ENCODE measurements at places on chromosomes 5 and 9. TPM values are rescaled to one million over a fixed set of nuclear protein-coding genes. Genes with fewer than 3 reads are reported as not detected.
A peak's percentile ranks its signal among the peaks of the same experiment; 100 is the strongest.

DNA sequence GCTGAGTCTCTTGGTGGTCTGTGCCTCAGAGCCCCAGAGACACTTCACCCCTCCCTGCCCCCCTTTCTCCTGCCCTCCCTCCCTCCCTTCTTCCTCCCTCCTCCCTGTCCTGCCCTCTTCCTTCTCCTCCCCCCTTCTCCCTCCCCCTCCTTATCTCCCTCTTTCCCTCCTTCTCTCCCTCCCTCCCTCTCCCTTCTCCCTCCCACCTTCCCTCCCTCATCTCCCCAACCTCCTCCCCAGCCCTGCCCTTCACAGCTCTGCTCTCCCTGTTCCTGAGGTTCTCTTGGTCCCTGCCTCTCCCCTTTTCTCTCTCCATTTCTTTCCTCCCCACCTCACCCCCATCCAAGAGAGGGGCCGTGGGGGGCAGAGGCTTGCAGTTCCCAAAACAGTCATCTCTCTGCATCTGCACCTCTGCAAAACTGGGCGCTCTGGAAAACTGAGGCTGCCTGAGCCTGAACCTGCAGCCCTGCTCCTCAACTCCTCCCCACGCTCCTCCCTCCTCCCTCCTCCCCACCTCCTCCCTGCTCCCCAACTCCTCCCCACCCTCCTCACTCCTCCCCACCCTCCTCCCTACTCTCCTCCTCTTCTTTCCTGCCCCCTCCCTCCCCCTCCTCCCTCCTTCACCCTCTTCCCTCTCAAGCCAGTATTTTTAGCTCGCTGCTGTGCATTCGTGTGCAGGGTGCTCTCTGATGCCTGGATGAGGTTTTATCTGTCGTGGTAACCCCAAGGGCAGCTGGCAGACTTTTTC lies 219.1 kb downstream of the C9orf50 start:
- peaks cover 15% of the 10 kb centered on the region for H3K4me1 ChIP-seq
- no peak overlapping the region for H3K27ac ChIP-seq
- H3K36me3 ChIP-seq, result no peaks in the 10 kb centered on the region
- no peak overlapping the region for H3K4me3 ChIP-seq

DNA sequence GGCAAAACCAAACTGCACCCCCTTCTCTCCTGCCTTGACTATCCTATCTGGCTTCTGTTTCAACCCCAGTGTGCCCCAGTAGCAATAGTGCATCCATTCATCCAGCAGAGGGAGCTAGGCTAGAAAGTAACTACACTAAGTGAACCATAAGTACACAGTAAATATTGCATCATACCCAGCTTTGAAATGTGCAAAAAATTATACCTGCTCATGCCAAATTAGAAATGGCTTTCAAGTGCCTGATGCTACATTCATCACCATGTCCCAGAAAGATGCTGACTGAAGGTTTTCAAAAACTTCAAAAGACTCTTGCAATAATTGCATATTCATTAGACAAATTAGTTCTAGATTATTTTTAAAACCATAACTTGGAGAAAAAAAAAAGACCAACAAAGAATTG lies 153.5 kb downstream of the PRELID2 start:
- no peaks in the 10 kb centered on the region for H3K36me3 ChIP-seq
- H3K4me3 ChIP-seq, result no peak overlapping the region
- H3K27me3 ChIP-seq, result no peaks in the 10 kb centered on the region
- peak; percentile 57 for DNase-seq
- no peak overlapping the region for H3K27ac ChIP-seq

- H3K27ac ChIP-seq, result no peak overlapping the region
- no peaks in the 10 kb centered on the region for H3K27me3 ChIP-seq
- no peaks in the 10 kb centered on the region for H3K36me3 ChIP-seq
- DNase-seq, result no peak
Measured at GRCh38 chr5:123483446-123484077, 28.4 kb upstream of the CSNK1G3 start.

- H3K4me3 ChIP-seq, result no peak overlapping the region
- no peak overlapping the region for H3K27ac ChIP-seq
- H3K36me3 ChIP-seq, result no peaks in the 10 kb centered on the region
- no peaks in the 10 kb centered on the region for H3K4me1 ChIP-seq
- no peak for DNase-seq
Measured at GRCh38 chr5:3153906-3154305, 402.4 kb upstream of the IRX2 start.

GRCh38 chr9:130310456-130310855 lies 44.9 kb downstream of the HMCN2 start:
- H3K36me3 ChIP-seq, result no peaks in the 10 kb centered on the region
- H3K27ac ChIP-seq, result no peak overlapping the region
- H3K27me3 ChIP-seq, result peaks cover 5% of the 10 kb centered on the region
- H3K4me3 ChIP-seq, result no peak overlapping the region
- DNase-seq, result no peak
- H3K4me1 ChIP-seq, result no peaks in the 10 kb centered on the region

GRCh38 chr9:7212101-7212500 lies 454.3 kb downstream of the KDM4C start:
- no peaks in the 10 kb centered on the region for H3K27me3 ChIP-seq
- no peak overlapping the region for H3K4me3 ChIP-seq
- peak; percentile 12 for DNase-seq
- no peak overlapping the region for H3K27ac ChIP-seq

DNA sequence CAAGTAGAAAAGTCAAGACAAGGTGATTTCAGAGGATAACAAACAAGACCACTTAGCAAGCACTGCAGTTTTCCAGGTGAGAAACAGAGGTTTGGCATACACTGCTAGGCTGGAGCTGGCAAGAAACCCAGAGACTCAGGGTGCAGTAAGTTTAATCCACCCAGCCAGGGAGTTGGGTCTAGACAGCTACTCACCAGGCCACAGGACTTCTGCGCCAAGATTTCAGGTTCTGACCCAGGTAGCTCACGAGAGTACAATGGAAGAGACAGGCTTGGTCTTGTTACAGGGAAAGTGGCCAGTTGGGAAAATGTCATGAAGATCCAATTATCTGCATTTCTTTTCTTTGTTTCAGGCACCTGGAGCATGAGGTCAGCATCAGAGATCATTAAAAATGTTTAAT lies 9.8 kb downstream of the SMIM23 start:
- H3K4me1 ChIP-seq, result no peaks in the 10 kb centered on the region
- H3K36me3 ChIP-seq, result no peaks in the 10 kb centered on the region
- DNase-seq, result no peak
- H3K27me3 ChIP-seq, result no peaks in the 10 kb centered on the region
- H3K27ac ChIP-seq, result no peak overlapping the region
- H3K4me3 ChIP-seq, result no peak overlapping the region

- peaks cover 7% of the 10 kb centered on the region for H3K4me1 ChIP-seq
- no peaks in the 10 kb centered on the region for H3K36me3 ChIP-seq
- H3K27ac ChIP-seq, result no peak overlapping the region
- DNase-seq, result no peak
- H3K4me3 ChIP-seq, result no peak overlapping the region
- H3K27me3 ChIP-seq, result peaks cover 18% of the 10 kb centered on the region
Measured at GRCh38 chr9:34507556-34507955, 15.2 kb downstream of the ENHO start.

DNA sequence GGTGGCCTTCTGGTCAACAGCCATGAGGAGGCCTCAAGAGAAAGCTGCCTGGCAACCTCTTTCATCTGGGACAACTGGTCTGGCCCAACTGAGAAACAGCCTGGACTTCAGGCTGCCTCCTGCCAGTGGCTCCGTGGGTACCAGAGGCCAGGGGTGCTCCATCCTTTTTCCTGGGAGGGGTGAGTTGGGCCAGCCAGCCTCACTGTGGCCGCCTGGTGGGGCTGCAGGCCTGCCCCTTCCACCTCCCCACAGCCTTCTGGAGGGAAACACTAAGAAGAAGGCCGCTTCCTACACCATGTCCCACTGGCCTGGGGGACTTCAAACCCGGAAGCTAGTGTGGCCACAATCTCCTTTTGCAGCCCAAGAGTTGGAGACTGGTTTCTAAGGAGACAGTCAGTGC lies 13.8 kb upstream of the NKD2 start:
- no peaks in the 10 kb centered on the region for H3K4me1 ChIP-seq
- no peak overlapping the region for H3K4me3 ChIP-seq
- no peak for DNase-seq
- H3K27ac ChIP-seq, result no peak overlapping the region
- H3K27me3 ChIP-seq, result peaks cover 48% of the 10 kb centered on the region

GRCh38 chr5:160694896-160695295 lies 157.1 kb downstream of the ATP10B start:
- no peak for DNase-seq
- no peaks in the 10 kb centered on the region for H3K36me3 ChIP-seq
- H3K27ac ChIP-seq, result no peak overlapping the region
- no peaks in the 10 kb centered on the region for H3K27me3 ChIP-seq

DNA sequence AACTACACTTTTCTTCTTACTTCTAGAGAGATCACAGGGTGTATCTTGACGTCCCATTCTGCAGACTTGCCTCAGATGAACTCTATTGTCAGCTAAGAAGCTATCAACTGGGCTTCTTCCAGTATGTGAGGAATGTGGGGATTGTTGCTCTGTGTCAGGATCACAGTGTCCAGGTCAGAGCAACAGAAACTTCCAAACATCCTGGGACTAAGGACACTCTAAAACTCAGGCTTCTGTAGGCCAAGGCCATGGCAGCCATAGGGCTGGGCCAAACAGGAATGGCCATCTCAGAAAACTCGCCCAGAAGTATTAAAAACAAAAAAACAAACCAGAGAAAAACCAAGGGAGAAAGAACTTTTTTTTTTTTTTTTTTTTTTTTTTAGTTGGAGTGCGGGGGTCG lies 210.0 kb upstream of the CLINT1 start:
- H3K36me3 ChIP-seq, result no peaks in the 10 kb centered on the region
- DNase-seq, result no peak
- no peaks in the 10 kb centered on the region for H3K4me1 ChIP-seq
- H3K27me3 ChIP-seq, result peaks cover 2% of the 10 kb centered on the region
- no peak overlapping the region for H3K4me3 ChIP-seq

DNA sequence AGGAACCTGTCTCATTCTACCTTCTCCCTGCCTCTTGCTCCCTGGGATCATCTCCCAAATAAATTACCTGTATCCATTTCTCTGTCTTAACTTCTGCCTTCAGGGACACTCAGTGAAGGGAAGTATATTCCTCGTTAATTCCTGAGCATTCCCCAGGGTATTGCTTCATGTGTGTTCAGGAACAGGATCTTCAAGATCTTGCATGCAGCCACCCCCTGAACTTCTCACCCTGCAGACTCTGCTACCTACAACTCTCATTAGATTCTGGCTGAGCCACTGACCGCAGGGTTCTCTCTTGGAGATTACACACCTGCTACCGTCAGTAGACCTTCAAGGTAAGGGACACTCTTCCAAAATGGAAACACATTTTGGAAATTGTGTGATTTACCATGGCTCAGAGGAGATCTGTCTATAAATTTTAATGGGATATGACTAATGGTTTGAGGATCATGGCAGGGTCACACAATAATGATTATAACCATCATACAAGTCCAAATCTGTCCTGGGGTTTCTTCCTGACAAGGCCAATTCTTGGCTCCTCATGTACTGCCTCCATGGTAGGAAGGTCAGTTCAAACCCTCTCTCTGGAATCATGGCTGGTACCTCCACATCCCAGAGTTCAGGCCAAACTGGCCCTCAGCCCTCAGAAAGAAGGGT lies 38.9 kb upstream of the UGCG start:
- H3K27me3 ChIP-seq, result no peaks in the 10 kb centered on the region
- no peaks in the 10 kb centered on the region for H3K4me1 ChIP-seq
- no peaks in the 10 kb centered on the region for H3K36me3 ChIP-seq
- no peak overlapping the region for H3K4me3 ChIP-seq

DNA sequence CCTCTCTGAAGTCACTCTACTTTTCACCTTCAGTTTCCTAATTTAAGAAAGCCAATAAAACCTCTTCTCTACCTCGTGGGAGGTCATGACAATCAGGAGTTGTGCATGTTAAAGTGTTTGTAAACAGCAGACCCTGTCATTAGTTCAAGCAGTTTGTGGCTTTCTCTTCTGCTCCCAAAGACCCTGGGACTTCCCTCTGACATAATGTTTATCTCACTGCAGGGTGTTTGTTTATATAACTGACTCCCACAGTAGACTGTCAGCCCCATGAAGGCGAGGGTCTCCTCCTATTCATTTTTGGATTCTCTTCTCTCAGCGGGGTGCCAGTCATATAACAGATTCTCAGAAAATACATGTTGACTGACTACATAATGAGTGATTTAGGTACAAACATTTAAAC lies 360.0 kb upstream of the ZNF462 start:
- no peak overlapping the region for H3K27ac ChIP-seq
- no peak for DNase-seq
- H3K4me1 ChIP-seq, result no peaks in the 10 kb centered on the region
- H3K27me3 ChIP-seq, result no peaks in the 10 kb centered on the region

DNA sequence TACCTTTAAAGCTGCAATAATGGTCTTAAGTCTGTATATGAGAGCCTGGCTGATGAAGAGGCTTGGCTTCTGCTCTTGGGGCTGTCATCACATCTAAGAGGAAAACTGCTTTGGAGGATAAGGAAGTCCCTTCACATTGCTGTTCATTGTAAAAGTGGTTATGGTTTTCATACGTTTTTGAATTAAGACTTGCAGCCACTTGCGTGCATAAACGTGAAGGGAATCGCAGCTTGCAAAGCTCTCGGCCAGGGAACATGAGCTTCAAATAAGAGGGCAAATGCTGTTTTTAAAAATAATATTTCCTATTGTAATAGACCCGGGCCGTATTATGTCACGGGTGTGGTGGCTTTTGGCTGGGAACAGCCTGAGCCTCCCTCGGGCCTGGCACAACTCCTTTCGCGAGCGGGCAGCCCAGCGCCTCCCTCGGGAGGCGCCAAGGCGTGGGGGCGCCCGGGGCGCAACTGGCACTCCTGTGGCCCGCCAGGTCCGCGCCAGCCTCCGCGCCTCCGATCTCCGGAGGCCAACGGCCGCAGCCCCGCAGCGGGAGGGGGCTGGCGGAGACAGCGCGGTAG lies 538 bp upstream of the ARHGEF28 start:
- peaks cover 17% of the 10 kb centered on the region for H3K4me1 ChIP-seq
- H3K36me3 ChIP-seq, result no peaks in the 10 kb centered on the region
- peak overlapping the region; percentile 47 for H3K27ac ChIP-seq
- DNase-seq, result no peak

- peak overlapping the region; percentile 26 for H3K4me3 ChIP-seq
- H3K27me3 ChIP-seq, result no peaks in the 10 kb centered on the region
- peak overlapping the region; percentile 83 for H3K27ac ChIP-seq
- H3K36me3 ChIP-seq, result no peaks in the 10 kb centered on the region
- peaks cover 16% of the 10 kb centered on the region for H3K4me1 ChIP-seq
Measured at GRCh38 chr5:54062958-54063357, 247.4 kb downstream of the ARL15 start.

GRCh38 chr5:69042500-69042899 lies 51.3 kb upstream of the SLC30A5 start:
- no peak for DNase-seq
- no peaks in the 10 kb centered on the region for H3K4me1 ChIP-seq
- no peaks in the 10 kb centered on the region for H3K27me3 ChIP-seq
- peak overlapping the region; percentile 82 for H3K4me3 ChIP-seq

DNA sequence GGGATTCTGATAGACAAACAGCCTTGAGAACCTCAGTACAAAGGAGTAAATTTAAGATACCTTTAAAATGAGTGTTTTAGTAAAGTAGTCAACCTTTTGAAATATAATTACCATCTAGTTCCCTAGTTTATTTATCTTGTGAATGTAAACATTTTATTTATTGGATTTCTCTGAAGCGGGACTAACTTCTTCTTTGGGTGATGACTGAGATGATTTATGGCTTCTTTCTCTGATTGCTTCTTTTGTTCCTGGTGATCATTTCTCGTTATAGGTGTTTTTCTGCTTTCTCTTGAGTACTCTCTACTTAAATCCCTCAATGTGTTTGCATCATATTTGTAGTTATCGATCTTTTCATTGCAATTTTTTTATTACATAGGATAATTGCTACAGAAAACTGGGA lies 33.2 kb downstream of the PRDM6 start:
- H3K4me1 ChIP-seq, result peaks cover 12% of the 10 kb centered on the region
- no peak for DNase-seq
- H3K36me3 ChIP-seq, result no peaks in the 10 kb centered on the region

Gene TMEM174
- total RNA-seq, result not detected

Gene PCDHGB6
- 18.4 TPM for total RNA-seq

Gene CAMK4
- 3.5 TPM for total RNA-seq

Gene ANKRD34B
- total RNA-seq, result 0.20 TPM

Gene CARD19
- total RNA-seq, result 36.3 TPM

Gene SLC34A3
- total RNA-seq, result 0.09 TPM

Gene TAF11L5
- not detected for total RNA-seq

All from astrocyte (in vitro differentiated cells and primary cell).